Right ventricle myocardium inferior (tissue), 1 donor: ENCODE measurements at places on chromosomes 3 and 15. TPM values are rescaled to one million over a fixed set of nuclear protein-coding genes. Genes with fewer than 3 reads are reported as not detected.

CYP8B1 gene
- not detected for total RNA-seq

RBP2 gene
- not detected for total RNA-seq

ARRDC4 gene
- 15.9 TPM for total RNA-seq

KBTBD13 gene
- 8.4 TPM for total RNA-seq

DNA sequence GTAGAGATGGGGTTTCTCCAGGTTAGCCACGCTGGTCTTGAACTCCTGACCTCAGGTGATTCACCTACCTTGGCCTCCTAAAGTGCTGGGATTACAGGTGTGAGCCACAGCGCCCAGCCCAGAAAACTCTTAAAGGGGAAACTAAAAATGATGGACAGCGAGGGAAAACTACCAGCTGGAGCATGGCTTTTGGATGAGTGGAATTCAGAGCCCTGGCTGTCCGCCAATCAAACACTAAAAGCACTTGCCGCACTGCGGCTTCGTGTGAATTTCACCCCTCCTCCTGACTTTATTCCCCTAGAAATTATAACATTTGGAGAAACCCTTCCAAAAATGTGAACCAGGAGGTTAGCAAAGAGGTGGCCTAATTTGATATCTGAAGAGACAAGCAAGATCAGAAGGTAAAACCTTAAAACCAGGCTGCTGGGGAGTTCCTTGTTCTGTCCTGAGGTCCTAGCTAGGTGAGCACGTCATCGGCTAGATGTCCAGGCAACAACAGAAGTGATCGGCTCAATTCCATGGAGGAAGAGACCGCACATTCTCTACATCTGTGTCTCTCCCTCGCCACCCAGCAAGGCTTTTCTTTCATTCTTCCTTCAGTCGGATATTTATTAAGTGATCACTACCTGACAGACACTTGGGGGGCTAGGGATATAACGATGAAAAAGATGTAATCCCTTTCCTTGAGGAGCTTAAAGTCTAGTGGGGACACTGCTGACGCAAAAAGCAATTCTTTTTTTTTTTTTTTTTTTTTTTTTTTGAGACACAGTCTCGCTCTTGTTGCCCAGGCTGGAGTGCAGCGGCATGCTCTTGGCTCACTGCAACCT lies 1.7 kb downstream of the TM4SF19 start:
- no peak for DNase-seq

DNA sequence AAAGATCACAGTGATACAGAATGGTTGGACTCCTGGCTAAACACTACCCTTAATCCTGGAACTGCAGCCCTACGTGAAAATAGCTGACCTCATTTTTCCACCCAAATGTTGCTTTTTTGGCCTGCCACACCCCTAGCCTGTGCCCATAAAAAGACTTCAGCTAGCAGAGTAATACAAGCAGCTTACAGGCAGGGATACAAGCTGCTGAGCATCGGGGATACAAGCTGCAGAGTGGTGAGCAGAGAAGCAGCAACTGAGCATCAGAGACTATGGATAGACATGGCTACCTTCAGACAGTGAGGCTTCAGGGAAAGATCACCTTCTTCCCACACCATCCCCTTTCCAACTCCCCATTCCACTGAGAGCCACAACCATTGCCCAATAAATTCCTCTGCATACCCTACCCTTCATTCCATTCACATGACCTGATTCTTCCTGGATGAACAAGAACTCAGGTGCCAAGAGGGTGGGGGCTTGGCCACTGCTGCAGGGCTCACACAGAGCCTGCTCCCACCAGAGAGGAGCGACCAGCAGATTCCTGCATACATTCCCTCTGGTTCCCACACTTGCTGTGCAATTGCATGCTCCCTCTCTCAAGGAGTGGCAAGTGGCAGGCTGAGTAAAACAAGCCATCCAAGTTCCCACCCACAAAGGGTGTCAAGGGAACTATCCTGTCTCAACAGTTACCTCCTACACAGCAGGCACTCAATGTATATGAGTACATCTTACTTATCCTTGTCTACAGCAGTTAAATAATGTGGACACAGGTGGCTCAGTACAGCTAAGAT lies 217.5 kb downstream of the ALCAM start:
- no peak for DNase-seq

GRCh38 chr3:53724566-53724965 lies 121.7 kb downstream of the CHDH start:
- no peak for DNase-seq

- no peak for DNase-seq
Observed at GRCh38 chr15:31268108-31268501, 58.5 kb upstream of the KLF13 start.

GRCh38 chr3:60770532-60770931 lies 480.7 kb downstream of the FHIT start:
- no peak for DNase-seq
